PC-3 (cell line): ENCODE measurements at places on chromosomes 4 and X. TPM values are rescaled to one million over a fixed set of nuclear protein-coding genes. Genes with fewer than 3 reads are reported as not detected.
A peak's percentile ranks its signal among the peaks of the same experiment; 100 is the strongest.

STK32B gene
- total RNA-seq: 1.1 TPM in 2 replicates

MTM1 gene
- 5.5 and 13.7 TPM in 2 replicates for total RNA-seq

SRPX gene
- 5.0 and 5.4 TPM in 2 replicates for total RNA-seq

FAM184B gene
- total RNA-seq: 0.47 and 0.81 TPM in 2 replicates

DNA sequence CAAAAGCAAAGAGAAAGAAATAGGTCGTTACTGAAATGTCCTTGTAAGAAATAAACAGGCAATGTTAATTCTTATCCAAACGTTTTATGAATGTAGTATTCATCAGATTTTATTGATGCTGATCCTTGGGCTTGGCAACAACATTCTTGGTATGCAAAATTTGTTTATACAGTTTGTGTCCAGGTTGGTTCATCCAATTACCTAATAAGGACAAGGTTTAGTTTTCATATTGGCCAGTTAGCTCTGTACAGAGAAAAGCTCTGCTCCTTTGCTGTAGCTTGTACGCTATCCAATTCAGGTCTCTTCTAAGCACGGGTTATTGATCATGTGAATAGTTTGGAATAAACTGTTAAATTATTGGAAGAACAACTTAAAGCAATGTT lies 14.4 kb upstream of the CCNG2 start:
- peaks cover 35% of the 10 kb centered on the region for H3K4me1 ChIP-seq
- peak; percentile 30 for DNase-seq
- H3K27me3 ChIP-seq: no peaks in the 10 kb centered on the region
- no peaks in the 10 kb centered on the region for H3K36me3 ChIP-seq
- H3K27ac ChIP-seq: no peak overlapping the region

DNA sequence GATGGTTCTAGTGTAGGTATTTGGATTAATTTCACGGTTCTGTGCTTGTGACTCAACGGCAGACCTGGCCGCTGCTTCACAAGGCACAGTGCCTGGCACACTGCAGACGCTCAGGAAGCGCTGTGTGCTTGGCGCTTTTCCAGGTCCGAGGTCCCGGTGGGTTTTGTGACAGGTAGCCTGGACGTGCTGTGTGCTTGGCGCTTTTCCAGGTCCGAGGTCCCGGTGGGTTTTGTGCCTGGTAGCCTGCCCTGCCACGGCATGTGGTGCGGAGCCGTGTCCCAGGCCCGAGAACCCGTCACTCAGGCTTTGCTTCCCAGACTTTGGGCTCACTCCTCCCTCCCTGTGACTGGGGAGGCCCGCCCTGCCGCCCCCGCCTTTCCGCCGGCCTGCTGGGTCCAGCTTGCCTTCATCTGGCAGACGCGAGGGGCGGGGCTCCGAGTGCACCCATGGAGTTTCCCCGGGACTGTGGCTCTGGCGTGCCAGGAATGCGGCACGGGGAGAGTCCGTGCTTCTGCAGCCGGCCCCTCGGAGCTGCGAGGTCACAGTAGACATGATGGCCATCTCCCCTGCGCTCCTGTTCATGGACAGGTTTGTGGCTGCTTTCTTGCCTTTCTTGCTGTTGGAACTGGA lies 44.2 kb downstream of the TBC1D14 start:
- H3K4me3 ChIP-seq: no peak overlapping the region
- no peak for DNase-seq
- H3K27me3 ChIP-seq: no peaks in the 10 kb centered on the region
- H3K27ac ChIP-seq: no peak overlapping the region
